Erythroblast (primary cell): ENCODE measurements at places on chromosomes 2 and 18.

DNA sequence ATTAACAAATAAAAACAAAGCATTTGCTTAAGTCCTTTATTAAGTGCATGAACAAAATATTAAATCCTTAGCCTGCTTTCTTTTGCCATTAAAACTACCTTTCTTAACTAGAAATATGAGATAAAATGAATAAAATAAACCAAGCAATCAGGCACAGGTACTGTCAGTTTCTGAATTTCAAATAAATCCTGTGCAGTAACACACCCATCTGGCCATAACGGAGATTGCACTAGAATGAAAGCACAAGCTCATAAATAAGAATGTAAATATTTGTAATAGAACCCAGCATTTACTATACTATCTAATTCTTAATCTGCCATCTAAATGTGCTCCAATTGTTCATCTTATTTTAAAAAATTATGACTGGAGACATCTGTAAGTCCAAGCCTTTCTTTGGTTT, 31.9 kb downstream of the PRKRA start:
- peak; percentile 16 for DNase-seq

GRCh38 chr2:7719876-7720275, 802.7 kb downstream of the RNF144A start:
- DNase-seq: no peak

DNA sequence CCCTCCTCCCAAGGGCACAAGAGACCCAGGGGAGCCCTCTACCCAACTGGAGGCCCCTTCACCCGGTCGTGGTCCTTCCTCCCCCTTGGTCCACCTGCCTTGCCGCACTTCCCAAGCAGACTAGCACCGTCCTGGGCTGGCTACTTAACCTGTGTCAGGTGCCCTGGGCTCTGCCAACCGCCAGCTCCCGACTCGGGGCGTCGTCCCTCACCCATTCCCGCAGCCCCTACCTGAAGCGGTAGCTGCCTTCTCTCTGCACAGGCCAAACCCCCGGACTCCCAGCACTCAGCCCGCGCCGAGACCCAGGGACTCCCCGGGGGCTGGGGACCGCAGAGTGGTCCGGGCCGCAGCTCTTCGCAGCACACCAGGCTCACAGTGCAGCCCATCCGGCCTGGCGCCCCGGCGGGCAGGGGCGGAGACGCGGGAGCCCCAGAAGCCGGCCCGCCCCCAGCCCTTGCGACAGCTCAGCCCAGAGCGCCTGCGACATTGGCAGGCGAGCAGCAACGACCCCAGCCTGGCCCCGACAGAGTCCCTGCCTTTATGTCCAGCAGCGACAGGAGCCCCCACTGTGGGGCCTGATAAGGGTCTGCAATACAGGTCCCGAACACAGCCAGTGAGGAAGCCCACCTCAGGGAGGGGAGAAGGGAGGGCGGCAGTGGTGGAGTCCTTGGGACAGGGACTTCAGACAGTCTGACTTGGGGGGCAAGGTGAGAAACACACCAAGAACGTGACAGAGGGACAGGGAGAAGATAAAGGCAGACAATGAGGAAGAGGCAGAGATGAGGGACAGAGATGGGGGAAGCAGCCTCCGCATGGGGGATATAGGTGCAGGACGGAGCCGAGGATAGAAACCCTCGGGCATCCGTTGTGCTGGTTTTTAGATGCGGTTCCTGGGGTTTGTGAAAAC, 31.0 kb upstream of the TNS1 start:
- no peak for DNase-seq

DNA sequence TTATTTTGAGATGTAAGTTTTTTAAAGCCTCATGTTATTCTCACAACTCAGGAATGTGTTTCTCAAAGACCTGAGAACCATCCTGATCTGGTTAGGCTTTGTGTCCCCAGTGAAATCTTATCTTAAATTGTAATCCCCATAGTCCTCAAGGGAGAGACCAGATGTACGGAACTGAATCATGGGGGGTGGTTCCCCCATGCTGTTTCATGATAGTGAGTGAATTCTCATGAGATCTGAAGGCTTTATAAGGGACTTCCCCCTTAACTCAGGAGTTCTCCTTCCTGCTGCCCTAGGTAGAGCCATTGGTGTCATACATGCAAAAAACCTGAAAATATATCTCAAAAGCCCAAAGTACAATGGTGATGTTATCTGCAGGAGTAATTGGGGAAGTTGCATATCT, 836.7 kb downstream of the CBLN2 start:
- DNase-seq: no peak

DNA sequence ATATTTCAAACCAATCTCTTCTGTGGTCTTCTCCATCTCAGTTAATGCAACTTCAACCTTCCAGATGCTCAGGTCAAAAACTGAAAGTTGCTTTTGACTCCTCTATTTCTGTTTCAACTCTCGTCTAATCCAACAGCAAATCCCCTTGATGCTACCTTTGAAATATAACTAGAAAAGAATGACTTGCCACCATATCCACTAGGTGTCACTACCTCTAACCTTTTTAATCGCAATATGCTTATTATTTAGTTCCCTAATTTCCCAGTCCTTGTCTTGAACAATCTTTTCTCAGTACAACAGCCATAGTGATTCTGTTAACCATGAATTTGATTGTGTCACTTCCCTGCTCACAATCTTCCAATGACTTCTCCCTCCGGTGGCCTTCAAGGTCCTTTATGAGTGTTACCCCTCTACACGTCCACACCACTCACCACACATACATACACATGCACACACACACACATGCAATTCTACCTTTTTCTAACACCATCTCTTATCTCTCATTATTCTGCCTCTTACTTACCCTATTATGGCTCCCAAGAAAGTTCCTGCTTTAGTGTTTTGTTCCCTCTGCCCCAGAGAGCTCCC, 245.5 kb upstream of the KCNJ3 start:
- peak; percentile 17 for DNase-seq

DNA sequence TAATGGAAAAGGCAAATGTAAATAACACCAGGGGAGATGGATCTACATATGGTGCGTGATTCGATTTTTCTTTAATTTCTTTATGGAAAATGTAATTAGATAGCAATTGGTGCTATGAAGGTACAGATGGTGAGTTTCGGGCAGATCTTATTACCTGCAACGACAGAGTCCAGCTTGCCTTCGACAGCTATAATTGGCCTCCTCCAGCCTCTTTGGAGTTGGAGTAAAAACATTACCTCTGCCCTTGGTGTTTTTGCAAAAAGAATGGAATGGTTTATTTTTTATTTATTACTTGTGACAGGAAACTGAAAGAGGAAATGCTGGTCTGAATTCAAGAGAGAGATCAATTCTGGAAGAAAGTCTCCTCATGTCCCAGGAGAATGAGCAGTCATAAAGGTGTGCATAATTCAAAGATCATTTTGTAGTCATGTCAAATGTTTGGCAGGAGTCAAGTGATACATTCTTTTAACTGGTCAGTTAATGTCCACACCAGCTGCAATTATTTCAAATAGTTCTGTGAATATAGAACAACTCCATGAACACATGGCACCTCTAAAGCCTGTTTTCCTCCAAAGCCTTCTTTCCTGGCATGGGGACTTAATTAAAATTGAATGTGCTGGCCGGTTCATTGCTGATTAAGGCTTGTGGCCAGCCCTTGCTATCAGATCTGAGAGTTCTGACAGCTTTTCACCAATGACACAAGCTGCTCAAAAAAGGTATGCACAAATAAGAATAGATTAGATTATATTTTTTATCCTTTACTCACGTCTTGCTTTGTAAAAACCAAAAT, 46.9 kb upstream of the KCNH7 start:
- DNase-seq: peak; percentile 41

DNA sequence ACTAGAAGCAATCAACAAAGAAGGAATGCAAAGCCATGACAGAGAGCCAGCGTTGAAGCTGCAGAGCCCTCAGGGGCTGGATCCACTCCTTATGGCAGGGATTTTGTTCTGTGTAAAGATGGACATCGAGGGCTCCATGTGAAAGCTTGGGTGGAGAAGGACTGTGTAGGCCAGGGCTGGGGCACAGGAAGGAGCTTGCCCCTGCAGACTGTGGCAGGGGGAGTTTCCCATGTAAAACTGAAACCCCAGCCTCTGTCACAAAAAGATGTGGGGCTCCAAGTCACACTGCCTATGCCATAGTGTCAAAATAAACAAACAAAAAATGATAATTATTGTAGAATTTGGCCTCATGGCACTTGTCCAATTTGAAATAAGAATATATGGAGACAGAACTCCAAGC, 408.7 kb upstream of the HS6ST1 start:
- no peak for DNase-seq

- DNase-seq: no peak
Observed at GRCh38 chr2:30098266-30099005, 48.4 kb upstream of the YPEL5 start.

DNA sequence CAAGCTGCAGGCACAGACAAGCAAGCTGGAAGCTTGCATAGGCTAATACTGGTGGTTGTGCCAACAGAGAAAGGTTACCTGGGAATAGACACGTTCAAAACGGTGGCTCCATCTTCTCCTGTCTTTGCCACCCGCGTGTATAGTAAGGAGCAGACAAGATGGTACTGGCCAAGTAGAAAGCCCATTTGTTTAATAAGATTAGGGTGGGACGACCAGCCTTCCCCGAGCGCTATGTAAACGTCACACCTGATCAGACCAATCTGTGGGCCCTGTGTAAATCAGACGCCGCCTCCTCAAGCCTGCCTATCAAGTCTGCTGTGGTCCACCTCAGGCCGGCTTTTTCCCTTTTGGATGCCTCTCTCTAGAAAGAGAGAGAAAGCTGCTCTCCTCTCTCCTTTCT, 189.2 kb downstream of the LAMA1 start:
- no peak for DNase-seq

GRCh38 chr18:33201509-33201926, 239.0 kb downstream of the CCDC178 start:
- DNase-seq: peak; percentile 42

DNA sequence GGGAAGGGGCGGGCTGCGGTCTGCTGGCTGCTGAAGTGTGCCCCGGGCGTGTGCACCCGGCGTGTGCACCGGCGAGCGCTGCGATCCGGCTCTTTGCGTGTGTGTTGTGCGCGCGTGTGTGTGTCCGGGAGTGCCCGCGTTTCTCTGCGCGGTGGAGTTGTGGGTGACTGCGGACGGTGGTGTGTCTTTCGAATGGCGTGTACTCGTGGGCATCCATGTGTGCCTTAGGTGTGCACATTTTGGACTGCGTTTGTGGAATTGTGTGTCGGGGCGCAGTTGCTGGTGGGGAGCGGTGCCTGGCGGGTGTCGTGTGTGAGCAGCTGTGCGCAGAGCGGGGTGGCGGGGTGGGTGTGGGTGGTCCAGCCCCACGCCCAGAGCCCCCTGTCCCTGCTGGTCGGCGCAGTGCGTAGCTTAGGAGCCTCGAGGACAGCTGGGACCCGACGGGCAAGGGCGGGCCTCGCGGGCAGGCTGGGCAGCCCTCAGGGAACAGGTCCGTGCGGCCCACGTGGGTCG, 533 bp downstream of the HPCAL1 start:
- no peak for DNase-seq

GRCh38 chr2:191804766-191805165, 42.1 kb downstream of the CAVIN2 start:
- no peak for DNase-seq

GRCh38 chr2:127045792-127046501, 61.0 kb downstream of the BIN1 start:
- DNase-seq: no peak

GRCh38 chr2:9473308-9473984, 905 bp upstream of the IAH1 start:
- DNase-seq: no peak

GRCh38 chr18:45954070-45954934, 12.8 kb downstream of the EPG5 start:
- DNase-seq: no peak

DNA sequence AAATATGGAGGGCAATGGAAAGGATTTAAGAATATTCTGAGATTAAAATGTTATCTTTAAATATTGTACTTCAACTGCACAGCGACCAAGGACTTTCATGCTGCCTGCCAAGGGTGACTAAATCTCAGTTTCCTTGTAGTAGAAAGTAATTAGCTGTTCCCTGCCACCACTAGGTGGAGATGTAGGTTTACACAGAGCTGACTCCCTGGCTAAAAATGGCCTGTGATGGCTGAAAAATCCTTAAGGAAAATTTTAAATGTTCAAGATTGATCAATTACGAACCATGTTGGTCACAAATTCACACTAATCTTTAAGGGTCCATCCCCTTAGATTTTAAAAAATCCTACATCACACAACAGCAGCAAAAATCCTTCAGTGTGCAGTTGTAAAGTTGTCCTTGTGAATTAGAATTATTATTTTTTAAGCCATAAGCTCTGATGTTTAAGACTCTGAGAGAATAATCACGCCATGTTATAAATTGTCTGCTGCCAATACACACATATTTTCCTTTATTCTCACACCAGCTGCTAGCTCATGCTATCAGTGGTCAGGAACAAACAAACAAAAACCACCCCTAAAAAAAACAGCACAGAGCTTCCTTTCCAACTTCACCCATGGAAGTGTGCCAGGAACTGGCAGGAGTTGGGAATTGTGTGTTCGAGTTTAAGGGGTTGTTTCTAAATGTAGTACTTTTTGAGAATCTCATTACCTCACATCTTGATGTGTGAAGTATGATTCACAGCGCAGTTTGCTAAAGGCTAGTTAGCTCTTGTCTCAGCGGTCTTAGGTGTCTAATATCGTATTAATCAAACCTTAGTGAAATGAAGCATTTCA, 399.8 kb downstream of the TMEM182 start:
- peak; percentile 12 for DNase-seq

DNA sequence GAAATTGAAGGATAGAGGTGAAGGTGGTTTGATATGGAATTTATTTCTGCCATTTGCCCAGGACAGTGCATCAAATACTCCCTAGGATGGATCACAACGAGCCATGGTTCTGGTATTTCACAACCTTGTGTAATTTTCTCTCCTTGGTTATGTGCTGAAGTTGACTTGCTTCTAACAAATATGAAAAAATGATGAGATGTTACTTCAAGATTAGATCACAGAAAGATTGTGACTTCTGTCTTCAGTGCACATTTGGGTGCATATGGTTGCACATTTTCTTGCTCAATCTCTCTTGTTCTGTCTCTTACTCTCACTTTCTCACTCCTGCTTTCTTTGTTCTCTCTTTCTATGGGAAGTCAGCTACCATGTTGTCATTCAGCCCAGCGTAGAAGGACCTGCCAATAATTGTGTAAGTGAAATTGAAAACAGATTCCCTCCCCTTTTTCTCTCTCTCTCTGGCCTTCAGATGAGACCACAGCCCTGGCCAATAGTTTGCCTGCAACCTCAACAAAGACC, 104.6 kb upstream of the RMDN2 start:
- DNase-seq: no peak

GRCh38 chr2:172227719-172228118, 125.0 kb upstream of the DLX2 start:
- no peak for DNase-seq

GRCh38 chr18:76545433-76546087, 50.5 kb upstream of the ZNF516 start:
- no peak for DNase-seq

DNA sequence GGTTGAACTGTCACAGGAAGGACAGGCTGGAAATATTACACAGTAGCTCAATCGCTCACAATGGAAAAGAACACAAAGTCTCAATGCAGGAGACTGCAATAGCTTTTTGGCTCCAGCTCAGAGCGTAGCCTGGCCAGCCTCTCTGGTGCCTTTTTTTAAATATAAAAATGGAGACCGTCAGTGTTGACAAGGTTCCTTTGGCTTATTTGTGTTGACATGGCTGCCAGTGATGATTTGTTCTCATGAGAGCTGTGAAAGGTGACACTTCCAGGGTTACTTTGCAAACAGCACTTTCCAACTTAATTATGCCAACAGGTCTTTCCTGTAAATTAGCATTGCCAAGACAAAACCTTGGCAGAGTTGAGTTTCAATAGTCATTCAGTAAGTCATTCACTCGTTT, 70.8 kb downstream of the KCNE4 start:
- DNase-seq: no peak
